Muscle of back (tissue), 13 donors: ENCODE measurements at places on chromosomes 2 and 18. TPM values are rescaled to one million over a fixed set of nuclear protein-coding genes. Genes with fewer than 3 reads are reported as not detected.

Gene ORC4
- 55.5 TPM for polyA plus RNA-seq

Gene C2orf66
- polyA plus RNA-seq, result not detected

- DNase-seq, result no peak
Measured at GRCh38 chr2:163185160-163185559, 346.6 kb upstream of the KCNH7 start.

GRCh38 chr18:44880170-44880569 is 199.5 kb downstream of the SETBP1 start:
- DNase-seq, result no peak
